ENCODE measurements at places on chromosomes 12 and 14.

GRCh38 chr12:10448236-10448635, 4.9 kb downstream of the KLRC1 start:
- no peak for DNase-seq

DNA sequence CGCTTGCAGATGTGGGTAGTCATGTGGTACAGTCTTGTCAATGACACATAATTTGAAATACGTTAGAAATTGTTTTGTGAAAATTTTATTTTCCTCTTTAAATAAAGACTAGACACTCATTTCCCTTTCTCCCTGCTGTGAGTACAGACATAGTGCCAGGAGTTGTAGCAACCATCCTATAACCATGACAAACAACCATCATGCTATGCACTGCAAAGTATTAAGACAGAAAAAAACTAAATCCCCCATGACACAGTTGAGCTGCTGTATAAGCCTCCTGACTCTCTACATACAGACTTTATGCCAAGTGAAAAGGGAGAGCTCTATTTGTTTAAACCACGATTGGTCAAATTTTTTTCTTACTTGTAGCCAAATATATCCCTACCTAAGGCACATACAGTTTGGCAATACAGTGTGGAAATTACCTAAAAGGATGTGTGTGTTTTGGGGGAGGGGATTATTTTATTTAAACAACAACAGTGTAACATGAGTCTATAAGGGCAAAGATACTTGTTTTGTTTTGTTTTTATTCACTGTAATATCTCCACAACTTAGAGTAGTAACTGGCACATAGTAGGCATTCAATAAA, 45.0 kb upstream of the KRR1 start:
- no peak for DNase-seq

- no peak for DNase-seq
These were observed 159.1 kb downstream of the ANO4 start for GRCh38 chr12:100953677-100954076.

DNA sequence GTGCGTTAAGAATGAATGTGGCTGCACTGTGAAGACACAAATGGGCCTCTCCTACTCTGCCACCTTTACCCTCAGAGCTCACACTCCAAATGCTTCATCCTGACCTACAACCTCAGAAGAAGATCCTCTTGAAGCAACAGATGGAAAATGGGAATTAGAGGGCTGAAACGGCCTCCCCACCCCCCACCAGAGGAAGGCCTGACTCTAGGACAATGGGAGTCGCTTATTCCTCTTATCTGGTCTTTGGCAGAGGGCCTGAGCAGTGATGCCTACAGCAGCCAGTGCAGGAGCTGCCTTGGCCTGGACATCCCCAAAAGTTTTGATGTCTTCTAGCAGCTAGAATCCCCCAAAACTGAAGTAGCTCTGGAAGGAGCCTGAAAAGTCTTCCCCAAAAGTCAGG, 29.2 kb downstream of the BTBD7 start:
- no peak for DNase-seq

GRCh38 chr12:38399711-38400206, 83.2 kb downstream of the ALG10B start:
- no peak for DNase-seq

- no peak for DNase-seq
These were observed 284.7 kb upstream of the DDHD1 start for GRCh38 chr14:53437858-53438257.

DNA sequence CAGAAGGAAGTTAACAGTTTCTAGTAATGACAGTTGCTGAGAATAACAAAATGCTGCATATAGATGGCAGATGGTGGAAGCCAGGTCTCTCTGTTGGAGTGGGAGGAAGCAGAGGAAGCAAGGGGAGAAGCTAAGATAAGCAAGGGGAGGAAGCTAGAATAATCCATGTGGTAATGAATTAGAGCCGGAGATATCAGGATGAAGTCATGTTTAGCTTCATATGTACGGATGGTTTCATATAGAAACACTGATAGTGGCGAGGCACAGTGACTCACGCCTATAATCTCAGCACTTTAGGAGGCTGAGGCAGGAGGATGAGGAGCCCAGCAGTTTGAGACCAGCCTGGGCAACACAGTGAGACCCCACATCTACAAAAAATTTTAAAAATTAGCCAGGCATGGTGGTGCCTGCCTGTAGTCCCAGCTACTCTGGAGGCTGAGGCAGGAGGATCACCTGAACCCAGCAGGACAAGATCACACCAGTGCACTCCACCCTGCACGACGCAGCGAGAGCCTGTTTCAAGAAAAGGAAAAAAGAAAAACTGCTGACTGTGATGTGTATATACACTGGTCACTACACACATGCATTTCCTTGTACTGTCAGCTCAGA, 49.2 kb downstream of the ANAPC7 start:
- peak; percentile 14 for DNase-seq

DNA sequence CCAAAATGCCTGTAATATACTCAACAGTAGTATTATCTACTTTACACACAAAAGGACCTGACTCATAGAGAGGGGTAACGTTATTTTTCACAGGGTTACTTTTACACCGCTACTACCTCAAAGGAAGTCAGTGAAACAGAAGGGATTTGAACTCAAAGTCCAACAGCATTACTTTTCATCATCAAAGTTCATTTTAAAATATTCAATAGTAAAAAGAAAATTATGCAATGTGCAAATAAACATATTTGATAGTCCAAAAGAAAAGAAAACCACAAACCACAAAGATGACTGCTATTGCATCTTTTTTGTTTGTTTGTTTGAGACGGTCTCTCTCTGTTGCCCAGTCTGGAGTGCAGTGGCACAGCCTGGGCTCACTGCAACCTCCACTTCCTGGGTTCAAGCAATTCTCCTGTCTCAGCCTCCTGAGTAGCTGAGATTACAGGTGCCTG, 15.5 kb downstream of the KIF21A start:
- DNase-seq, result no peak

DNA sequence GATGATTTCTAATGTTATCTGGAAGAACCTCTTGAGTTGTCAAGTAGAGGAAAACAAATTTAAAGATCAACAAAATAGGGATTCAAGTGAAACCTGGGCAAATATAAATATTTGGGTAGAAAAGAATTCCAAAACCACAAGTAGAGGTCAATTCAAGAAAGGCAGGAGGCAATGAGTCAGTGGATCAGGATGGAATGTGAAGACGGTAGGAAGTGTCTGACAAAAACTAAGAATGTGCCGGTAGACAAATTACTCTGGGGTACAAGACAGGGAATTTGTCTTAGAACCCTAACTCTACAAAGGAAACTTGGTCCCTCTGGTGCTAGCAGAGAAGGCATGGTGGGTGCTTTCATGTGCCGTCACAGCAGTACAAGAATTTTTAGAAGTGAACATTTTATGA, 13.6 kb downstream of the ABCD2 start:
- peak; percentile 60 for DNase-seq

DNA sequence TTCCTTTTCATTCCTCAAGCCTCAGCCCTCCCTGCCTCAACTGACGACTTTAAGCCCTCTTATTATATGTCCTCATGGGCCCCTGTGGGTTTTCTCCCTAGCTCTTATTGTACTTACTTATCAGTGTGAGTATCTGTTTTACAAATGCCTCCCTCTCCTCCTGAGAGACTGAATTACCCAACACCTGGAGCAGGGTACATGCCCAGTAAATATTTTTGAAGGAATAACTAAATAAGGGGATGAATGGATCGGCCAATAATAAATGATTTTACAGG, 95.8 kb upstream of the SLC35F4 start:
- no peak for DNase-seq

DNA sequence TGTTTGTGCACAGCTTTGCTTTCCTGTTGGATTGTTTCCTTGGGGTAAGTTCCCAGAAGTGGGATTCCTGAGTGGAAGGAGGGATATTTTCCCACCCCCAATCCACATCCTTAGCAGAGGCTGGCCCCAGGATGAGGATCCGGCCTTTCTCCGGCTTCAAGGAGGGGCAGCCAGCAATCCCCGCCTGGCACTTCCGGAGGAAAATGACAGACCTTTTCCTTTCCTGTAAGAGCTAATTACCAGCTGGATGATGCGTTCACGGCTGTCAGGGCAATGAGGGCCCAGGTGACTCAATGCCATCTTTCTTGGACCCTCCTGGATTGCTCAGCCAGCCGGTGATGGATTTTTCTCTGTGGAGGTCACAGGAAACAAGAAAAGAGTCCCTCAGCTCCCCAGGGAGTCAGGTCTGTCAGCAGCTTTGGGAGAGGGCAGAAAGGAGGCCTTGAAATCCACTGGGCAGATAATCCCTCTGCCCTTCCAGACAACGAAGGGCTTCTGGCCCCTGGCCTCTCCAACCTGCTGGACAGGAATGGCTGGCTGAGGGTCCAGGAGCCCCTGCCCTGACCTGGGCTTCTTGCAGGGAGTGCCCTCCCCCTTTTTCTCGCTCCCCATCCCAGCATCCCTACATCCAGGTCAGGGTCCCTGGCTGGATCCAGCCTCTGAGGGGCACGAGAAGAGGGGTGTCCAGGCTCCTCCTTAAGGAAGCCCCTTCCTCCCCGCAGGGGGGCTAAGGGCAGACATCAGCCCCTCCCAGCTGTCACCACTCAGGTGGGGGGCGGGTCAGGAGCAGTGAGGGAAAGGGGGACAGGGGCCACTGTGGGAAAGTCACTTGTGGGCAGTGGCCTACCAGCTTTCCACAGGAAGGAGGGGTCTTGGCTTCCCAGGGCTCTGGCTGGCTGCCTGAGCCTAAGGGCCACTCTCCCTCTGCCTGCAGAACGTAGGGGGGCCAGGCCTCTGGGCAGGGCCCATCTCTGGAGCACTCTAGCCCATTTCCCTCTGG, 16.1 kb upstream of the CCDC85C start:
- no peak for DNase-seq

DNA sequence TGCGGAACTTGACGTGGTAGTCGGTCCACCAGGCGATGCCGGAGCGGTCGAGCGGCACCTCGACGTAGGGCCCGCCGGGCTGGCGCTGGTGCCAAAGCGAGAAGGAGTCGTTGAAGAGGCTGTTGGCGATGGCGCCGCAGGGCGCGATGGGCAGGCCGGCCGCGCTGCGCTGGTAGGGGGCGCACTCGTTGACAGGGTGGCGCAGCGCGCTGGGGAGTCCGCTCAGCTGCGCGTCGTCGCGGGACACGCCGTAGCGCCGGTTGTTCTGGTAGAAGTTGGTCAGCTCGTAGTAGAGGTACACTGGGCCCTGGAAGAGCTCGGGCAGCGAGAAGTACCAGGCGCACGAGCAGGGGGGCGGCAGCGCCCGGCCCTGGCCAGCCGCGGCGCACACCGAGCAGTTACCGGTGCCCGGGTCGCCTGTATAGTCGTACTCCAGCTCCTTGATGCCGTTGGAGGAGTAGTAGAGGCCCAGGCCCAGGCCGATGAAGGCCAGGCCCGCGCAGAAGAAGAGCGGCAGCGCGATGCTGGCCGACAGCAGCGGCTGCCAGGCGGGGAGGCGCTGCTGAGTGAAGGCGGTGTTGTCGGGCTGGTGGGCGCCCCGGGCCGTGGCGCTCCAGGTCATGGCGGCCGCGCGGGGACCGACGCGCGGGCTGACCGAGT, 482 bp downstream of the TMEM30B start:
- peak; percentile 25 for DNase-seq

GRCh38 chr12:89299931-89300330, 52.4 kb downstream of the DUSP6 start:
- no peak for DNase-seq

DNA sequence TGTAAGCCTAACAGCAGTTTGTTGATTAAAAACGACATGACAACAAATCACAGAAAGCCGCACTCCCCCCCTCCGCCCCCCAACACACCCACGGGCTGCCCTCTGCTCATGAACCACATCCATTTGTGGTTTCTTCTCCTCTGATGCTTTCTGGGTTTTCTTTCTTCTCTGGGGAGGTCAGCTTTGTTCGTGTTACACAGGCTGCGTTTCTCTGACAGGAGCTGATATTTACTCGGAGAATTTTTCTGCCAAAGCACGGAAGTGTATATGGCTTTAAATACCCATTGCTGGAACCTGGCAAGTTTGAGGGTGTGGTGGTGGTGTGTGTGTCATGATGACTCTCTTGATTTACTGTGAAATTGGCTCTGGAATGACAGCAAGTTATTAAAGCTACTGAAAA, 883.7 kb upstream of the TMEM132C start:
- DNase-seq, result no peak

DNA sequence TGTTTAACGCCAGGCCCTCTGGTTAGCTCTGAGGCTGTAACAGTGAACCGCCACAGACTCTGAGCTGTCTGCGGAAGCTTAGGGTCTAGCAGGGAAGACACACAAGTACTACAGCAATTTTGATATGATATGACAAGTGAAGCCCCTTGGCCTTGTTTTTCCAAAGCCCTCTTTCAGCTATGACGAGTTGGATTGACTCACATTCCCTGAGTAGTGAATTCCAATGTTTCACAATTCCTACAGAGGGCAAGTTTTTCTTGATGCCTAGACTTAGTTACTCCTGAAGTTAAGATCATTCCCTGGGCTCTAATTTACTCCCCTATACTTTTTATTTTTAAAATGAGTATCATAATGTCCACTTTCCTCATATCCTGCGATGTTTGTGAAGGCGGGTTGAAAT, 53.3 kb upstream of the CISTR start:
- DNase-seq, result no peak

DNA sequence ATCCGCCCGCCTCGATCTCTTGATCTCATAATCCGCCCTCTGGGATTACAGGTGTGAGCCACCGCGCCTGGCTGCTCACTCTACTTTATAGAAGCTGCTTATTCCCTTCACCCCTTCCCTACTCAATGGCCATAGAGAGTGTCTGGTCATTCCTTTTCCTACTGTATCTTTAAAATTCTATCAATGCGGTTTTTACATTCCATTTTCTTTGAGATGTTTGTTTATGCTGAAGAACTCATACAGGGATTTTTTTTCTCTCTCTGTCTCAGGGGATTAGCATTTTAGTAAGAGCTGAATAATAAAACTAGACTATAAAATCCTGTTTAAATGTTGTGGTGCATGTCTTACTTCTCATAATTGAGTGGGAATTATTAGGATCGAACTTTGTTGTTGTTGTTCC, 218.6 kb upstream of the FOXN3 start:
- DNase-seq, result no peak

DNA sequence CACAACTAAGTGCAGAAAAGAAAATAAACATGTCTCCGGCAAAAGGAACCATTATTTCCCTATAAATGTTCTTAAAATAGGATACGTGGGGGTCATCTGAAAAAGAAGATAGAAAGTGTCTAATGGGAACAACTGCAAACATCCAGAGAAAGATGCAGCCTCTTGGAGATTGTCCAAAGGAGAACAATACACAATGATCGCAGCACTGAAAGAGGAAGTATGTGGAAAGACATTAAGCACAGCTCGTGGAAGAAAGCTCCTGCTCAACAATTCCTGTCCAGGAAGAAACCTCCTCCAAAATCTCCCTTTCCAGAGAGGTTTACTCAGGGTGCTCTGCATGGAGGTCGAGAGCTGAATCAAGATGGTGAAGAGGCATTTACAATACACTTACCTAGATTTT, 2.5 kb upstream of the LALBA start:
- DNase-seq, result no peak

DNA sequence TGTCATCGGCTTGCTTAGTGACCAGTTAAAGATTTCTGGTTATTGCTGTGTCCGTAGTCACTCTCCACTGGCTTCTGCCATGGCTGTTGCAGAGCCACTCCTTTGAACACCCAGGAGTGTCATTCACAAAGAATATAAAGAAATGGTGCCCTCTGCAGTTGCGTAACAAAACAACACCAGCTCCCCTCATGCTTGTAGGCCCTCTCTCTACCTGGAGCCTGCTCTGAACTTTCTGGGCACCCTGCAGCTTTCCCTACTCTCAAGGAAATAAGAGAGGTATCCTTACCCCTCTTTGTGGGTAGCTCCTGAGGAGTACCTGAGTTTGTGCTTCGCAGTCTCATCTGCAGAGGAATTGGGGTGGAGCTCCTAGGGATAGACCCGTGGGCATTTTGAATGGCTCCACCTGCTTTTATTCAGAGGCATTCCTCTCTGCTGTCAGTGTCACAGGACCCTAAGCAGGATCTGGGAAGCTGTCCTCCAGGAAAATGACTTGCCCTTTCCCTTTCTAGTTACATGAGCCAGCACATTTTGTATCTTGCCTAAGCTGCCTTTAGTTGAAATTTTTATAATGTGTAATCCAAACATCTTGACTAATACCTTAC, 97.2 kb upstream of the TMEM260 start:
- DNase-seq, result peak; percentile 19

All from brain microvascular endothelial cell (primary cell).